ENCODE measurements at places on chromosomes 11 and 22.

DNA sequence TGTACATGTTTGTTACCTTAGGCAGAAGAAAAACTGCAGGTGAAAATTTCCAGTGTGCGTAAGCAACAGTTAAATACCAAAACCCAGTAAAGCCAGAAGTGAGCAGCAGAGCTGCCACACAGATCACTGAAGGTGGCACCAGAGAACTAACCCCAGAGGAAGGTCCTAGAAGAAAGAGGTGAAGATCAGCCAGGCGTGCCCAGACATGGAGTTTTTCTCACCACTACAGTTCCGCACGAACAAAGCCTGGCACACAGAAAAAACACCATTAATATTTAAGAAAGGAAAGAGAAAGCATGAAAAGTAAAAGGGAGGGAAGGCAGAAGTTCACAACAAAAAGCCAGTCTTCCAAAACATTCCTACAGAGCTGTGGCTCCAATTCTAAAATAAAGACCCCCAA lies 60.7 kb downstream of the STK33 start:
- no peak for DNase-seq

- no peak for DNase-seq
Measured at GRCh38 chr11:73752216-73752867, 8.5 kb downstream of the RAB6A start.

GRCh38 chr11:73326929-73327811 lies 19.1 kb downstream of the ARHGEF17 start:
- no peak for DNase-seq

DNA sequence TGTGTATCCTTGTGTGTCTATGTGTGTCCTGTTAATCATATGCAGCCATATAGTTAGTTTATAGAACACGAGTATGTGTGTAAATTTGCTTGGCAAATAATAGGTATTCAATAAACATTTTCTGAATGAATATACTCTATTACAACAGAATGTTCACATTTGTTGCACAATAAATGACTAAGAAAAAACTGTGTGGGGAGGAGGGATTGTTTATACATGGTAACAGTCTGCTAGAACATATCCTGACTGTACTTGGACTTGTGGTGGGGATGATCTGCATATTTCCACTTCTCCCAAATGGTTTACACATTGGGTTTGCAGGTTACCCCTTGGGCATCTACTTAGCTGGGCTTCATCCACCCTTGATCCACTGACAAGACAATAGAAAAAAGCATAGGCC lies 194.6 kb downstream of the INSC start:
- DNase-seq, result no peak

Data from Caco-2 (cell line).